ENCODE measurements at places on chromosomes 12 and 14. TPM values are rescaled to one million over a fixed set of nuclear protein-coding genes. Genes with fewer than 3 reads are reported as not detected.

OASL gene
- total RNA-seq = 0.18 TPM

PPP2R5C gene
- total RNA-seq = 125 TPM

TAS2R31 gene
- total RNA-seq = 29.9 TPM

HOXC4 gene
- total RNA-seq = not detected

TMTC2 gene
- 127 TPM for total RNA-seq

NGB gene
- total RNA-seq = 1.5 TPM

SLC6A12 gene
- 11.1 TPM for total RNA-seq

PROX2 gene
- not detected for total RNA-seq

RAD9B gene
- total RNA-seq = 0.91 TPM

KRT82 gene
- not detected for total RNA-seq

PLEK2 gene
- 0.64 TPM for total RNA-seq

CAPS2 gene
- total RNA-seq = 32.8 TPM

TMCC3 gene
- total RNA-seq = 14.2 TPM

BDKRB2 gene
- total RNA-seq = 0.45 TPM

DEGS2 gene
- total RNA-seq = 2.0 TPM

VRTN gene
- not detected for total RNA-seq

FGD4 gene
- total RNA-seq = 61.9 TPM

DNM1L gene
- total RNA-seq = 184 TPM

ADGRD1 gene
- 4.3 TPM for total RNA-seq

TMEM229B gene
- 16.0 TPM for total RNA-seq

SCAF11 gene
- total RNA-seq = 101 TPM

FAM90A1 gene
- 0.09 TPM for total RNA-seq

RPL10L gene
- not detected for total RNA-seq

GPR84 gene
- 0.36 TPM for total RNA-seq

SLC25A21 gene
- total RNA-seq = 1.7 TPM

CCDC177 gene
- 4.5 TPM for total RNA-seq

Data from cerebellum (tissue), 4 donors.